Activated CD4-positive, alpha-beta T cell treated with anti-CD3 and anti-CD28 coated beads, Interleukin-2, amount 50 U/mL, for 48 hours (primary cell): ENCODE measurements at places on chromosomes 6 and 20.

- no peak for DNase-seq
Measured at GRCh38 chr20:35552914-35553313, 11.0 kb downstream of the ERGIC3 start.

GRCh38 chr6:31128093-31128676 is 7.9 kb upstream of the CDSN start:
- peak; percentile 86 for DNase-seq

DNA sequence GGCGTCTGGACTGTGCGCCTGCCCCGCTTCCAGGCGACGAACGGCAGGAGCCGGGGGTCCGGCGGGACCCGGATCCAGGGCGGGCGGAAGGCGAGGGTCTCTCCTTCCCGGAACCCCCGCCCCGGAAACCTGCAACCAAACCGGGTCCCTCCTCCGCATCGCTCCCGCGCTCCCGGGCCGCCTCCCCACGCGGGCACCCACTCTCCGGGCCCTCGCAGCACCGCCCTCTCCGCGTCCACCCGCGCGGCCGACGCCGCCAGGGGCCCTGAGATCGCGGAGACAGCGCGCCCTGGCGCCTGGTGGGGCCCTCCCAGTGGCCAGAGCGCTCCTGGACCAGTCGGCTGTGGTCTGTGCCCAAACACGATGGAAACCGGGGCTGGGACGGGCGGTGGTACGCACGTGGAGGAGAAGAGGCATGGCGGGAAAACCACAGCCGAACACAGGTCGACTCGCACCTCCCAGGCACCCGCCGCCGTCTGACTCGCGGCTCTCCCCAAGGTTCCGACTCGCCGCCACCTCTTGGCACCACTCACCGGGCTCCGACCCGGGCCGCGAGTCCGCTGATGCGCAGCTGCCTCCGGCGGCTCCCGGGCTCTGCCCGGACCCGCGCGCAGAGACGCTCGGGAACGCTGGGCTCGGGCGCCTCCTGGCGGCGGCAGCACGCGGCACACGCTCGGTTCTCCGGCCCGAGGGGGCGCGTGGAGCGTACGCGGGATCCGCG is 7.9 kb downstream of the NKX2-2 start:
- DNase-seq = peak; percentile 79

GRCh38 chr20:1206366-1207148 is 3.3 kb downstream of the C20orf202 start:
- no peak for DNase-seq

DNA sequence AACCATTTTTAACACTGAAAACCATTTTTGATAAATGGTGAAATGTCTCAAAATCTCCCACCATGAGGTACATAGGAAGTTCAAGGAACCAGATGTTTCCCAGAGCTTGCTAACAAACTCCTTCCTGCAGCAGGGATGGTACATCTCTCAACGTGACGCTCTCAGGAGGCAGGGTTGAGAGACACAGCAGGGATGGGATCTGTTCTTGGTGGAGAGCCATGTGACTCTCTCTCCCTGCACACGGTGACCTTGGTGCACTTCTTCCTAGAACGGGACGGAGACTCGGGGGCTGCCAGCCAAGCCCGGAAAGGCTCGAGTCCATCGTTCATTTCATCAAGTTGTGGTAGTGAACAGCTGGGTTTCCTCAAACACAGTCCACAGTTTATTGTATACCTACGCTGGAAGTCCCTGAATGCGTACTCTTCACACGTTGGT is 94.2 kb downstream of the FAM50B start:
- no peak for DNase-seq

DNA sequence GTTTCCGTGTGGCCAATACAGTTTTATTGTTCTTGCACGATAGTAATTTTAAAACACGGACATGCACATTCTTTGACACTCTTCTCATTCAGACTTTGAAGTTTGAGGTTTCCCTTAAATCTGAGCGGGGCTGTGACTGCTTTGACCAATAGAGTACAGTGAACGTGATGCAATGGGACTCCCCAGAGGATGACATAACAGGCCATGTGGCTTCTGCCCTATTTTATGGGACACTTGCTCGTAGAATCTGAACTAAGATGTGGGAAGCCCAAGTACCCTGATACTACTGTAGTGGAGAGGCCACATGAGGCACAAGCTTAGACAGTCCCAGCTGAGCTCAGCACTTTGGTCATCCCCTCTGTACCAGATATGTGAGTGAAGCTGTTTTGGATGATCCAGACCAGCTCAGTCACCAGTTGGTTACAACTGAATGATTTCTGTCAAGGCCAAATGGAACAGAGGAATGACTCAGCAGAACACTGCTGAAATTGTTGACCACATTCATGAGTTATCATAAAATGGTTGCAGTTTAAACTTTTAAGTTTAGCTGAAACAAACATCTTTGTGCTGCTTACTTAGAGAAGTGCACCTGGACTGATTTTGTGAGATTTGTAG is 279.4 kb downstream of the RFPL4B start:
- no peak for DNase-seq

- no peak for DNase-seq
Measured at GRCh38 chr6:1798303-1798964, 188.7 kb downstream of the FOXC1 start.

DNA sequence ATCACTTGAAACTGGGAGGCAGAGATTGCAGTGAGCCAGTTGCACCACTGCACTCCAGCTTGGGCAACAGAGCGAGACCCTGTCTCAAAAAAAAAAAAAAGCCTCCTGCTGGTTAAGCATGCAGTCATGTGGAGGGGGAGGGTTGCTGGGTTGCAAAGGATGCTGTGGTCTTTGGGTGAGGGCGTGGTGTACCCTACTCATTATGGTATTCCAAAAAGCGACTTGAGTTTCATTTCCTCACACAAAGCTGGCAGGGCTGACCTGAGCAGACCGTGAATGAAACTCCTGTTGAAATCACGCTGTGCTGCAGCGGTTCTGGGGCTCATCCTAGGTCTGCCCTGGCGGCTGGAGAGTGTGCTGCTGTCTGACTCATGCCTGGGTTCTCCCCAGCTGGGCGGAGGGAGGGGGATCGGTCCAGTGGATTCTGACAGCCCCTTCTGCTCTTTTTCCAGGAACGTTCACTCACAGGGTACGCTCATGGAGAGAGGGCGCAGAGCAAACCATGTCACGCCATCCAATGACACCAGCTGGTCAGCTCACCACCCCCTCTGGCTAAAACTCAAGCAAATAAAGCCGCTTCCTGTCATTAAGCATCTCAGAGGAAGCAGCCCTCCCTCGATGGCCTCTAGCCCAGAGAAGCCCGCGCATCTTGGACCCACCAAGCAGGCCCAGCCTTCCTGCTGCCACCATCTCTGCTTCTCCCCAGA is 166.2 kb downstream of the SCML4 start:
- DNase-seq = peak; percentile 70

DNA sequence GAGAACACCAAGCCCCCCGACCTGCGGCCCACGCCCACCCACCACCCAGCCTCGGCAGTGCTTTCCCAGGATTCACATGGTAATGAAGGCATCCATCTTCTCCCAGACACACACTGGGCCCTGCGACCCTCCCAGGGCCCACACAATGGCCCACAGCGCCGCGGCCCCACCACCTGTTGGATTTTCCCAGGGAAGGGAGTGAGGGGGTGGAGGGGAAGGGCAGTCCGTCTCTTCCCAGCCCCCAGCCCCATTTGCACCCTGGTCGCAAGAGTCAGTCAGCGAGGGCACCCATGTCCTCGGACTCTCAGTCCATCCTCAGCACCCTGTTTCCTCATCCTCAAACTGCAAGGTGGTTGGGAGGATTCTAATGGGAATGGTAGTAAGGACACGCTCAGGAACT is 23.7 kb upstream of the ID1 start:
- no peak for DNase-seq

DNA sequence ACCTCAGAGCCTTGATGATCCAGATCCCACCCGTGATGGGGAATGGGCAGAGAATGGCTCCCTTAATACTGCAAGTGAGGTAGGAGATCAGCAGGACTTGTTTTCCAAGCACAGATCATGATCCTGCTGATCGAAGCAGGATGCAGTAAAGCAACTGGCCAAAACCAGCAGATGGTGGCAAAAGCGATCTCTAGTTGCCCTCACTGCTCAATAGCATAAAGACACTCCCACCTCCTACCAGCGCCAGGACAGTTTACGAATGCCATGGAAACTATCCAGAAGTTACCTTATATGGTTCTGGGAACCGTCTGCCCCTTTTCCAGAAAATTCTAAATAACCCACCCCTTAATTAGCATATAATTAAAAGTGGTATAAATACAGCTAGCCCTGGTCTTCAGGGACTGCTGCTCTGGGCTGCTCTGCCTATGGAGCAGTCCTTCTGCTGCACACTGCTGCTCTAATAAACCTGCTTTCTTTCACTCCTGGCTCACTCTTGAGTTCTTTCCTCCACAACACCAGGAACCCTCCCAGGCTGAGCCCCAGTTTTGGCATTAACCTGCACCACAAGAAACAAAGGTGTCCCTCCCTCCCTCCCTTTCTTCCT is 415.8 kb downstream of the PREX1 start:
- no peak for DNase-seq

GRCh38 chr6:31730631-31731086 is 1.6 kb upstream of the DDAH2 start:
- no peak for DNase-seq

- no peak for DNase-seq
Measured at GRCh38 chr6:50862176-50862575, 43.5 kb downstream of the TFAP2B start.

- DNase-seq = no peak
Measured at GRCh38 chr6:18415671-18416340, 28.7 kb downstream of the RNF144B start.
